Breast epithelium (tissue), 4 donors: ENCODE measurements at places on chromosomes 3 and 15.

GRCh38 chr3:123081718-123082369 lies 15.0 kb downstream of the PDIA5 start:
- H3K4me3 ChIP-seq: no peak overlapping the region
- no peak overlapping the region for H3K27ac ChIP-seq
- H3K27me3 ChIP-seq: no peaks in the 10 kb centered on the region
- H3K4me1 ChIP-seq: peaks cover 13% of the 10 kb centered on the region
- H3K36me3 ChIP-seq: no peaks in the 10 kb centered on the region

DNA sequence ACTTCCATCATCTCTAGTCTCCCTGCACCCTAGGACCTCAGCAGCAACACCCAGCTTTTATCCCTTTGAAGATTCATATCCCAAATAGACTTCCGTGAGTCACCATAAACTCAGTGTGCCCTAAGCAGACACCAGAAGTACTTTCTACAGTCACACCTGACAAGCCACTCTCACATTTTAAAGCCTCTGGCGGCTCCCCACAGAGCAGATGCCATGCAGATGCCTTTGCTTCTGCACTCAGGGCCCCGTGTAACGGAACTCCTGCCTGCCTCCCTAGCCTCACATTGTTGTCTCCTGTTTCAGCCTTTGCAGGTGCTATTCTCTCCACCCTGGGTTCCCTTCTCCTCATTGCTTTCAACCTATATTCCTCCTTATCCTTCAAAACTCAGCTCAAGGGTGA lies 155.5 kb upstream of the SLC24A5 start:
- no peak overlapping the region for H3K27ac ChIP-seq
- no peak for DNase-seq
- H3K27me3 ChIP-seq: no peaks in the 10 kb centered on the region
- no peaks in the 10 kb centered on the region for H3K36me3 ChIP-seq
- H3K4me3 ChIP-seq: no peak overlapping the region
- no peaks in the 10 kb centered on the region for H3K4me1 ChIP-seq

GRCh38 chr15:78968539-78969271 lies 23.9 kb upstream of the CTSH start:
- H3K4me1 ChIP-seq: no peaks in the 10 kb centered on the region
- no peaks in the 10 kb centered on the region for H3K36me3 ChIP-seq
- H3K27ac ChIP-seq: no peak overlapping the region
- H3K27me3 ChIP-seq: no peaks in the 10 kb centered on the region

- H3K27ac ChIP-seq: no peak overlapping the region
- H3K4me1 ChIP-seq: no peaks in the 10 kb centered on the region
- no peak for DNase-seq
- no peaks in the 10 kb centered on the region for H3K36me3 ChIP-seq
- no peak overlapping the region for H3K4me3 ChIP-seq
Observed at GRCh38 chr3:188090620-188091309, 63.2 kb upstream of the LPP start.

- H3K36me3 ChIP-seq: no peaks in the 10 kb centered on the region
- no peak overlapping the region for H3K4me3 ChIP-seq
- DNase-seq: no peak
- H3K4me1 ChIP-seq: no peaks in the 10 kb centered on the region
Observed at GRCh38 chr3:170352936-170353335, 4.6 kb upstream of the SKIL start.

GRCh38 chr3:632571-633170 lies 436.1 kb downstream of the CHL1 start:
- H3K27ac ChIP-seq: no peak overlapping the region
- no peaks in the 10 kb centered on the region for H3K36me3 ChIP-seq
- DNase-seq: no peak
- no peaks in the 10 kb centered on the region for H3K4me1 ChIP-seq
- H3K27me3 ChIP-seq: no peaks in the 10 kb centered on the region

DNA sequence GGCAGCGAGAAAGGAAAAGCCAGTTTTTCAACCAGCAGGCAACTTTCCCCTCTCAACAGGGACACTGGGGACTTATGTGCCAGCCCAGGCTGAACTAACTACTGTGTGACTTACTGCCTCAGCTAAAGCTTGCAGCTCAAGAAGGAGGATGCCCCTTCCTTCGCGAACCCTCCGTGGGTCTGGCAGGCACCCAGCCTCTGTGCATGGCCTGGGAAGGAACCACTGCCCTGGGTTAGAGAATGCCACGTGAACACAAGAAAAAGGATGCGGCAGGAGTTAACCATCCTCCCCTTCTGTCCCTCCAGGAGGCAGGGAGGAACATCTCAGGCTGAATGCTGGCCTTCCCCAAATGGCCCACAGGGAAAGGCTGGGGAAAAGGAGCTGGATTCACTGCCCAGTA lies 29.0 kb downstream of the CHDH start:
- H3K27ac ChIP-seq: no peak overlapping the region
- no peaks in the 10 kb centered on the region for H3K27me3 ChIP-seq
- H3K4me3 ChIP-seq: no peak overlapping the region

- no peaks in the 10 kb centered on the region for H3K36me3 ChIP-seq
- no peak overlapping the region for H3K4me3 ChIP-seq
- no peaks in the 10 kb centered on the region for H3K27me3 ChIP-seq
- no peak for DNase-seq
- H3K27ac ChIP-seq: no peak overlapping the region
- no peaks in the 10 kb centered on the region for H3K4me1 ChIP-seq
Observed at GRCh38 chr3:42557854-42558253, 23.9 kb downstream of the SEC22C start.
